ENCODE measurements at places on chromosomes 4 and X.

DNA sequence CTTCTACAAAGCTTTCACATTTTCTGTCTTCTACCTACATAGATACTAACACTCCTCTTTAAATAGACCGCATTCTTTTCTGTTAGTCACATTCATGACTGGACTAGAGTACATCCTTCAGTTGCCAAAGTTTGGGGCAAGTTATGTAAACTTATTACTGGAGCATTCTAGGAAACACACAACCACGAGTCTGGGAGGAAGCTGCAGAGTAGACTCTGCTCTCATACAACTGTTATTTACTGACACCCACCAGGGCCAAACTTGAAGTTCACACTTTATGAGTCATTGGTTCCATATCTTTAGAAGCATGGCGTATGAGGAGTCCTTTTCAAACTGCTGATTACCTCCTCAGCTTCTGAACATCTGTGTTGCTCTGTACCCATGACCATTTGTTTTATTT is 87.0 kb downstream of the RNF150 start:
- DNase-seq = no peak

DNA sequence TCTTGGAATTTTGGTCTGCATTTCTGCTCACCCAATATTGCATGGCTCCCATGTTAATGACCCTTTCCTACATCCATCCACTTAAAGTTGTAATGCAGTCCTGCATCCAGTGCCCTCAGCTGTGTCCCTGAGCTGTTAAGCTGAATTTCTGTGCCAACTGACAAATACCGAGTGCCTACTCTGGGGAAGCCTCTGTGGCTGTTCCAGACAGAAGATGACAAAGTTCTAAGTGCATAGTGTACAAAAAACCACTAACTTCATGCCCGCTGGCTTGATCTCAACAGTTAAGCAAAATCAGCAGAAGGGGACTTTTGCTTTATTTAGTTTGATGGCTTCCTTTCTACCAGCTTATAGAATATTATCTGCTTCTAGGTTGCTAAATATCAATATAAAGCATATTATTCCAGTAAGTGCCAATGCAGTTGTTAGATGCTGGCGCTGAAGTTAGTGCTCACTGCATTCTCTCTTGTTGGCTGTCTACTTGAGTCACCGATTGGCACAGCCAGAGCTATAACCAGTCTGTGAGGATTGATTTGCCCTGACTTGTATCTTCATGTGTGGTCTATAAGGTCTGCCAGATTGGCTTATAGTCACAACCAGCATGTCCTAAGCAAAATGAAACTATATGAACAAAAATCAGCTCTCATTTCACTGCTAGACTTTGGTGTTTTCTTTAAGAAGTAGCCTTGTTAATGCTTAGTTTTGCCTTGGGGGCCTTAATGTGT is 98.9 kb downstream of the KLHL8 start:
- DNase-seq = no peak

DNA sequence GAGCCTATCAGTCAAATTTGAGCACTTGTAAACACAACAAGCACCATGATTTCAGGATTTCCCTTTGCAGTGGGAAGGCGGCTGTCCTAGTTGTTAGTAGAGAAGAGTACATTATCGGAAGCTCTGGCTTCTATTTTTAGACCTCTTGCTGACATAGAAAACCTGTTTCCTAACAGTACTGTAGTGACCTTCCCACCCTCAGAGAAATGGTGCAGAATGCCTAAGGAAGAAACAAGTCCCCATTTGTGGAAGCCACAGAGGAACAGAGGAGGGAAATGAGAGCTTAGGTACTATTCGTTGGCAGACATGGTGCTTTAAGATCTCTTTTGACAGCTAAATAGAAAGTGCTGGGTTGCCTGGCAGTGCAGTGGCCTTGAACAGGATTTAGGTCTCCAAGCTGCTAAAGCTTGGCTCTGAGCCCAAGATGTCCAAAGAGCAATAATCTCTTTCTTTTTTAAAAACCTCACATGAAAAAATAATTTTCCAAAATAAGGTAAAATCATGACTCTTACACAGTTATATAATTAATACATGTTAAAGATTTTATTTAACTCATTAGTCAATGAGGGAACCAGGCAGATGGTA is 24.9 kb downstream of the GLRA2 start:
- DNase-seq = no peak

DNA sequence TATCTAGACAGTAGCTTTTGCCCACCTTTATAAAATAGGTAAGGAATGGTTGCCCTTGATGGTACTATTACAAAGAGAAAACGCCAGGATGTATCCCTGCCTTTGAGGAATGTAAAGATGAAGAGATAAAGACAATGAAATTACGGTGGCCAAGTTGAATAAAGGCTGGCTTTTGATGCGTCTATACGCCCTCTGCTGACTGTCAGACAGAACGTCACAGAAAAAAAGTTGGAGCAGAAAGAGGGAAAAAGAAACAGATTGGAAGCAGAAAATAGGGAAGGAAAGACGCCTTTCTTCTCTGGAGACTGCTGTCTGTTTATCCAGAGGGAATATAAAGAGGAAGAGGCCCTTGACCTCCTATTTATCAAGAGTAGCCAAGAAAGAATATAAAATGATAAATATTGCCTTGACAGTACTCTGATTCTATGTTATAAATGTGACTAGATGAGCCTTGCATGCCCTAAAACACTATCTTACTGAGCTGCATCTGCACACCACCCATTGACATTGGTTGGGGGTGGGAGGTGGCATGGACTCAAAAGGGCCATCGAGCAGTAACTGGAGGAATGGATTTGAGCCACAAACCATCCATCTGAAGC is 30.6 kb downstream of the PCDH19 start:
- no peak for DNase-seq

DNA sequence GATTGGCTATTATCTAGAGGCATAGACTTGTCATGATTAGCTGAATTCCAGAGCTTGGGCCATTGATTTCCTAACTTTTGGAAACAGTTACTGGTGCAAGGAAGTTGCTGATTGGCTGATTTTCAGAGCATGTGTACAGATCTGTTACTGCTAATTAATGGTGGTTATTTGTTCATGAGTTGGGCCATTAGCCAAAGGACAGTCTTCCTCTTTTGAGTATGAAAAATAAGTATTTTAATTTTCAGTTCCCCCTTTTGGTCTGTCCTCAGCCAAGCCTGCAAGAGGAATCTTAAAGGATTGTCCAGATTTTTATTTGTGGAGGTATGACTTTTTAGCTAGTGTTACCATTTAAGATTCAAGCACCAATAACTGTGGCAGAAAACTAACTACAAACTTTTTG is 7.0 kb upstream of the DSPP start:
- DNase-seq = no peak
